ENCODE measurements at places on chromosomes 16 and 17.

GRCh38 chr16:4494746-4495490 is 18.7 kb downstream of the HMOX2 start:
- no peak for DNase-seq

GRCh38 chr17:42034059-42034458 is 14.2 kb downstream of the NKIRAS2 start:
- DNase-seq = no peak

DNA sequence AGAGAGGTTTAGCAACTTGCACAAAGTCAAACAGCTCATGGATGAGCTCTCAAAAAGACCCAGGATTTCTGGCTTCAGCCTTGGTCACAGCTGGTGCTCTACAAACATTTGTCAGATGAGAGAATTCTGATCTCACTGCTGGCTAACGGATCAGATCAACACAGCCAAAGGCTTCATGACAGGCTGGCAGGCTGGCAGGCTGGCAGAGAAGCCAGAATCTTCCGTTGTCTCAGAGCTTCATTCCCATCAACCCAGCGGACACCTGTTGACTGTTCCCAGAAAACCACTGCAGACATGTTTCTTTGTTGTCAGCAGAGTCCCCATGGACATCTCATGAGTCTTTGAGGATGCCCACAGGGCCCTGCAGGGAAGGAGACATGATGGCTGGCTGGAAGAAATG is 303.8 kb upstream of the ASIC2 start:
- DNase-seq = no peak

GRCh38 chr16:48536614-48537200 is 73.3 kb downstream of the N4BP1 start:
- no peak for DNase-seq

DNA sequence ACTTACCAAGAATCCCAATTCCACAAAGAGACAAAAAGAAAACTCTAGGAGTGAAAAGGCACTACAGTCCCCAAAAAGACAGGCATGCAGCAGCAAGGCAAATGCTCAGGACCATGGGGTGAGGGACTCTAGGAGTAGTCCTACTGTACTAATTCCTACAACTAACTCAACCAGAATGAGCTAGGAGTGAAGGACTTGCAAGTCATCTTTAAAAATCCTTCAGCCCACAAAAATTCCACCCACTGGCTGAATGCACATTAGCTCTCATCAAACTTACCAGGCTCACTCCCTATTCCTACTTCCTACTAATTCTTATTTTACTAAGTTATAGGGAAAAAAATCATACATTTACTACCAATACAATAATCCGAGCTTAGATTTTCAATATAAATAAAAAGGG is 141.7 kb upstream of the C17orf78 start:
- no peak for DNase-seq

DNA sequence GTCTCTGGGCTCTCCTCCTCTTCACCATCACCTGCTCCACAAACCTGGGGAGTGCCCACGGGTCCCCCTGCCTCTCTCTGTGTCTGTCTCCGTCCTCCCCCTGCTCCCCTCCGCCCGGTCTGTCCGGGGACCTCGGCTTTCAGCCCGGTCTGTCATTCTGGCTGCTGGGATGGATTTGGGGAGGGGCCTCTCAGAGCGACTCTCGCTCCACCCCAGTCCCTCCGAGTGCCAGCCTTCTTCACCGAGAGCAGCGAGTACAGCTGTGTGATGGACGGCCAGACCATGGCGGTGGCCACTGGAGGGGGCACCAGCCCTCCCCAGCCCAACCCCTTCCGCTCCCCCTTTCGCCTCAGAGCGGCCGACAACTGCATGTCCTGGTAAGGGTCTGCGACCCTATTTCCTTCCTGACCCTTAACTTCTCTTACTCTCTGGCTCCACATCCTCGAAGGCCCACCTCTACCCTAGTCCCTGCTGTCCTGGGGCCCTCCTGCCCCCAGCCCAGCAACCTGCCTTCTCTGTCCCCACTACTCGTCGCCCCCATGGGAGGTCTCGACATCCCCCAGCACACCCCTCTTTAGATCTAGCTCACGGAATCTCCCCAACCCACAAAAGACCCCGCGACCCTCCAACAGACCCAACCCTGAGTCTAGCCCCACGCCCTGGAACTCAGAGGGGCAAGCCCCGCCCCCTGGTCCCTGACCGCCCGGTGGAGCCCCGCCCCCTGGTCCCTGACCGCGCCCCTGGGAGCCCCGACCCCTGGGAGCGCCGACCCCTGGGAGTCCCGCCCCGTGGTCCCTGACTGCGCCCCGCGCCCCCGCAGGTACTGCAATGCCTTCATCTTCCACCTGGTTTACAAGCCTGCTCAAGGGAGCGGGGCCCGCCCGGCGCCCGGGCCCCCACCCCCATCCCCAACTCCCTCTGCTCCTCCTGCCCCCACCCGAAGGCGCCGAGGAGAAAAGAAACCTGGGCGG is 5.6 kb upstream of the CXCL16 start:
- DNase-seq = no peak

DNA sequence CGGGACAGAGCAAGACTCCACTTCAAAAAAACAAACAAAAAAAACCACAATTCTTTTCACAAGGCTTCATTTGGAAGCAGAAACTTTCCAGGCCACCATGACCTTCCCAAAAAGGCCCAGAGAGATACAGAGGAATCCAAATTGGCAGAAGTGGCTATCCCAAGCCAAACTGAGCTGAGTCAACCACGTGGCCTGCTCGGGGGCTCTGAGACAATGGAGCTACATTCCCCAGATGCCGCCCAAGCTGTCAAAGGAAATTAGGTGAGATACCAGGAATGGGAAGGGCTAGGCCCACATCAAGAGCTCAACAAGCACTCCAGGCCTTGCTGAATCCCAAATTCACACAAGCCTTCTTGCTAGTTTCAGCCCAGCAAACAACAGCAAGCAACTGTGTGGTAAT is 5.7 kb upstream of the EXOSC6 start:
- no peak for DNase-seq

GRCh38 chr17:59149051-59149450 is 5.9 kb downstream of the SKA2 start:
- no peak for DNase-seq

- DNase-seq = peak; percentile 76
Measured at GRCh38 chr17:48335858-48336500, 94.0 kb downstream of the SKAP1 start.

DNA sequence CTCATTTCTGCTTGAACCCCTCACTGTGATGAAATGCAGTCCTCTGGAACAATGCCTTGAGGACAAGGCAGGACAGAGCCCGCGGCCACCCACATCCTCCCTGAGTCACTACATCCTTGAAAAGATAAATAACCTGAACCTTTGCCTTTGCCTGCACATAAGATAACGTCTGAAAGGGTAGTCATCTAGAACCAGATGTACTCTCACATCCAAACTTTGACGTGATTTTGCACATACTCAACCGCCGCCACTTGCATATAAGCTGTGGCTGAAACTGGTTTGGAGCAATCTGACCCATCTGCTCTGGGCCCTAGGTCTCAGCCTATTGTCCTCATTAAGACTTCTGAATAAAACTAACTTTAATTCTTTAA is 252.1 kb downstream of the PHKB start:
- no peak for DNase-seq
